Activated CD4-positive, alpha-beta T cell treated with anti-CD3 and anti-CD28 coated beads for 36 hours (primary cell): ENCODE measurements at places on chromosomes 12 and 14. TPM values are rescaled to one million over a fixed set of nuclear protein-coding genes. Genes with fewer than 3 reads are reported as not detected.

- no peak overlapping the region for H3K4me3 ChIP-seq
- H3K27me3 ChIP-seq: no peaks in the 10 kb centered on the region
- H3K36me3 ChIP-seq: peaks cover 11% of the 10 kb centered on the region
These were observed 2.2 kb upstream of the RPAP3 start for GRCh38 chr12:47707905-47708543.

DNA sequence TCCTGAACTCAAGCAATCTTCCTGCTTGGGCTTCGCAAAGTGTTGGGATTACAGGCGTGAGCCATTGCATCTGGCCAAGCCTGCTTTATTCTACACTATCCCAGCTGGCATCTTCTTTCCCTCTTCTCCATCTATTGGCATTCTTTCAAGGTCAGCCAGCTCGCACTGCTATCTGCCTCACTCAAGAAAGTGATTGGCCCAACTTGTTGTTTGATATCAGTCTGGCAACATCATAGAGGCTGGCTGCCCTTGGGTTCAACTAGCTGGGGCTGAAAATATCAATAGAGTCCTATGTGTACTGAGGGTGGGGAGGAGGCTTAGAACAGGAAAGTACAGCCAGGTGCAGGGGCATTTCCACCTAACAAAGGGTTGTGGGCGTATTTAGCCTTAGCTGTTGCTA, 17.1 kb downstream of the GMFB start:
- no peak overlapping the region for H3K4me3 ChIP-seq
- H3K27me3 ChIP-seq: no peaks in the 10 kb centered on the region
- H3K27ac ChIP-seq: no peak overlapping the region

DNA sequence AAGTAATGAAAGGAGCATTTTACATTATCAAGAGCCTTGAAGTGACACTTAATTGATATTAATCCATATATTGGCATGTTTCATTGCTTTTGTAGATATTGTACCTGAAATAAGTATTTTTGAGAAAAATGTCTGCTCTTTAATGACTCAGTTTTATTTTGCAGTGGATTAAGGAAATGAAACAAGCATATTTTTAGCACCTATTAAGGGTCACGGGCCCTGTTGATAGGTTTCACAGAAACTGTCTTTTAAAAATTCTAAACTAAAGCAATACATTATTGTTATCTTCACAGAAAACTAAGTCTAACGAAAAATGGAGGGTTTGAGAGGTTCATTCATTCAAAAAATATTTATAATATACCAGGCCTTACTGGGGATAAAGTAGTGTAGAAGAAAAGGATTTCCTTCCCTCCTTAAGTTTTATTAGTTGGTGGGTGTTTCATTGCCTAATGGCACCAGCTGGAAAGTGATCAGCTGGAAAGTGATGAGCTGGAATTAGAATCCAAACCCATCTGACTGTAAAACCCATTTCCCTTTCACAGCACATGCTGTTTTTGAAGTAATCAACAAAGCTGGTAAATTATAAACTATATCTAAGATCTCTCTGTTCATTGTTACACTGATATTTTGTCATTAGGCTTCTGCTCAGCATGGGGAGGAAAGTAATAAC, 54.2 kb downstream of the PTPRQ start:
- DNase-seq: no peak
- H3K36me3 ChIP-seq: no peaks in the 10 kb centered on the region
- no peaks in the 10 kb centered on the region for H3K27me3 ChIP-seq
- H3K4me3 ChIP-seq: no peak overlapping the region
- H3K4me1 ChIP-seq: no peaks in the 10 kb centered on the region

- no peaks in the 10 kb centered on the region for H3K4me1 ChIP-seq
- H3K27me3 ChIP-seq: no peaks in the 10 kb centered on the region
- no peak for DNase-seq
- H3K4me3 ChIP-seq: no peak overlapping the region
These were observed 231.5 kb downstream of the SLC15A4 start for GRCh38 chr12:128592220-128592744.

- peak overlapping the region; percentile 87 for H3K27ac ChIP-seq
- peaks cover 36% of the 10 kb centered on the region for H3K4me1 ChIP-seq
- DNase-seq: peak; percentile 80
- H3K27me3 ChIP-seq: no peaks in the 10 kb centered on the region
- H3K36me3 ChIP-seq: peaks cover 4% of the 10 kb centered on the region
- H3K4me3 ChIP-seq: peak overlapping the region; percentile 63
These were observed 5.2 kb upstream of the HSP90B1 start for GRCh38 chr12:103924761-103925641.

GRCh38 chr12:122932207-122932606, 34.1 kb downstream of the ABCB9 start:
- no peak overlapping the region for H3K27ac ChIP-seq
- no peaks in the 10 kb centered on the region for H3K4me1 ChIP-seq
- no peak for DNase-seq
- H3K36me3 ChIP-seq: no peaks in the 10 kb centered on the region

GRCh38 chr12:27953817-27954216, 18.7 kb downstream of the PTHLH start:
- no peaks in the 10 kb centered on the region for H3K36me3 ChIP-seq
- H3K27ac ChIP-seq: no peak overlapping the region
- no peak overlapping the region for H3K4me3 ChIP-seq

DNA sequence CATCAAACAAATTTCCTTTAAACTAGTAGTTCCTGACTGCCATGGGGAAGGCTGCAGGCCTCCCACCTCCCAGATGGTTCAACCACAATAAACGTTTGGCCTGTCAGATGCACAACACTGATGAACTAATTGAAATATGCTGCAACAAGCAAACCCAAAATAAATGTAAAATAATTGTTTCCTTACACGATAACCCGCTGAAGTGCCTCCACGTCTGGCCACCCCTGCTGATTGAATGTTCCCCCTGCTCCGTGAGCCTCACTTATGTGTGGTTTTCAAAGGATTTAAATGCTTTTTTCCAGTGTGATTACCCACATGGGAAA, 8.4 kb downstream of the PITPNM2 start:
- H3K4me3 ChIP-seq: no peak overlapping the region
- DNase-seq: no peak
- H3K27me3 ChIP-seq: no peaks in the 10 kb centered on the region
- H3K36me3 ChIP-seq: peaks cover 2% of the 10 kb centered on the region
- H3K4me1 ChIP-seq: peaks cover 28% of the 10 kb centered on the region
- H3K27ac ChIP-seq: no peak overlapping the region

DNA sequence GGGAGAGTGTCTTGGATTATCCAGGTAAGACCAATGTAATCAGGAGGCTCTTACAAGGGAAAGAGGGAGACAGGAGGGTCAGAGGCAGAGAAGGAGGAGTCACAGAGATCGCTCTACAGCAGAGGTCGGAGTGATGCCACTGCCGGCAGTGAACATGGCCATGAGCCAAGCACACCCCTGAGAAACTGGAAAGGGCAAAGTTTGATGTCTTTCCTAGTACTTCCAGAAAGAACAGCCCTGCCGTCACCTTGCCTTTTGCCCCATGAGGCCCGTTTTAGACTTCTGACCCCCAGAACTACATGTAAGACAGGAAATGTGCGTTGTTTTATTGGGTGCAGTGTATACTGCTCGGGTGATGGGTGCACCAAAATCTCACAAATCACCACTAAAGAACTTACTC, 133.7 kb downstream of the CALM1 start:
- H3K36me3 ChIP-seq: no peaks in the 10 kb centered on the region
- peaks cover 3% of the 10 kb centered on the region for H3K4me1 ChIP-seq
- no peak overlapping the region for H3K4me3 ChIP-seq
- H3K27ac ChIP-seq: no peak overlapping the region

DNA sequence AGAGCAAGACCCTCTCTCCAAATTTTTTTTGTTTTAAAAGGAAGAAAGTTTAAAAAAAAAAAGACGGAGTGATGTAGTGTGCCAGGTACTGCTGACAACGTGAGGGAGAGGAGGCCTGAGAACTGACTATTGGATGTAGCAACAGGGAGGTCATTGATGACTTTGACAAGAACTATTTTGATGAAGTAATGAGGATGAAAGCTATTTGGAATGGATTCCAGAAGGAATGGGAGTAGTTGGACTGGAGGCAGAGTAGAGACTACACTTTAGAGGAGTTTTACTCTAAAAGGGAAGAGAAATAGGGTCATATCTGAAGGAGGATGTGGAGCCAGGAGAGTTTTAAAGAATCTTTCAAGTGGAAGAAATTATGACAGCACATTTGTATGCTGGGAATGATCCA, 27.8 kb upstream of the SLC38A2 start:
- H3K27ac ChIP-seq: no peak overlapping the region
- H3K4me3 ChIP-seq: no peak overlapping the region
- peaks cover 37% of the 10 kb centered on the region for H3K4me1 ChIP-seq
- H3K27me3 ChIP-seq: no peaks in the 10 kb centered on the region

DNA sequence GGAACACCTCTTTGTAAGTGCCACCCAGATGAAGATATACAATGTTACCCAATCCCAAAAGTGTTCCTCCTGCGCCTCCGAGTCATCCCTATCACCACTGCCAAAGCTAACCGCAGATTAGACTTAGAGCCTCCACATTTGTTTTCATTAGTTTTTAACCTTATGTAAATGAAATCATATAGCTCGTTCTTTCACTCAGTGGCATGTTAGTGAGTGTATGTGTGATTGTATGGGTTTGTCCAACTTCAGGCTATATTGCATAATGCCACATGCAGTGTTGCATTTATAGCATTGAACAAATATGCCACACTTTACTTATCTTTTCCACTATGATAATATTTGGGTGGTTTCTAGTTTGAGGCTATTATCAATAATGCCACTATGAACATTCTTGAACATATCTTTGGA, 18.0 kb downstream of the MAP1LC3B2 start:
- peaks cover 2% of the 10 kb centered on the region for H3K27me3 ChIP-seq
- H3K4me3 ChIP-seq: no peak overlapping the region
- H3K36me3 ChIP-seq: no peaks in the 10 kb centered on the region

DNA sequence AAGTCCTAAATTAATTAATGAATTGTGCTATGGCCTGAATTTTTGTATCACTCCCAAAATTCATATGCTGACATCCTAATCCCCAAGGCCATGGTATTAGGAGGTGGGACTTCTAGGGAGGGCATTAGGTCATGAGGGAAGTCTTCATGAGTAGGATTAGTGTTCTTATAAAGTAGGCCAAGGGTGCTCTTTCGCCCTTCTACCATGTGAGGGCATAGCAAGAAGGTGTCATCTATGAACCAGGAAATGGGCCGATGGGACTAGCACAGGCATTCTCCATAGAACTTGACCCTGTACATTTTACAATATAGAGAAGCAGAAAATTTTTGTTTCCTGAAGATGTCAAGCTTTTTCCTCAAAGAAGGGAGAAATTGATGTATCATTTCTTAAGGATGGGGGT, 12.5 kb downstream of the SYT10 start:
- H3K27me3 ChIP-seq: no peaks in the 10 kb centered on the region
- H3K4me1 ChIP-seq: no peaks in the 10 kb centered on the region
- no peak overlapping the region for H3K4me3 ChIP-seq
- no peak overlapping the region for H3K27ac ChIP-seq
- DNase-seq: no peak

- no peaks in the 10 kb centered on the region for H3K36me3 ChIP-seq
- H3K27me3 ChIP-seq: no peaks in the 10 kb centered on the region
- no peak overlapping the region for H3K27ac ChIP-seq
- no peak overlapping the region for H3K4me3 ChIP-seq
These were observed 14.1 kb upstream of the RPS6KL1 start for GRCh38 chr14:74937171-74937570.

DNA sequence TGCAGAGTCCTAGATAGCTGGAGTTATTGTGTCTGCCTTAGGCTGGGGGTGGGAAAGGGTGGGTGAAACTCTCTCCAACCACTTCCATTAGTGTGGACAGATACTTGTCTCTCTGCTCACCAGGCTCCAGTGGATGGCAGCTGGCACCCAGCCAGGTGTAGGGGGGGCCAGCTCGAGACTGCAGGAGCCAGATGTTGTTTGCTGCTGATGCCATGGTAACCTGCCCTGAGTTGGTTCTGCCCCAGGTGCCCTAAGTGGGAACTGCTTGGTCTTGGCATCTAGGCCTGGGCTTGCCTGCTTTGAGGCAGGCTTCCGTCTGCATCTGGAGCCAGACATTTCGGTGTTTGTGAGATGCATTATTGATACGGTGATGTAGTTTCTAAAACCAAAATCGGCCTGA, 82.2 kb downstream of the ADCK1 start:
- no peaks in the 10 kb centered on the region for H3K27me3 ChIP-seq
- no peaks in the 10 kb centered on the region for H3K4me1 ChIP-seq
- peaks cover 7% of the 10 kb centered on the region for H3K36me3 ChIP-seq
- no peak for DNase-seq

- DNase-seq: no peak
- no peak overlapping the region for H3K27ac ChIP-seq
- peaks cover 52% of the 10 kb centered on the region for H3K36me3 ChIP-seq
These were observed 35.2 kb downstream of the HELB start for GRCh38 chr12:66337381-66338010.

GRCh38 chr14:64080452-64080851, 213.7 kb downstream of the ESR2 start:
- no peaks in the 10 kb centered on the region for H3K4me1 ChIP-seq
- H3K27me3 ChIP-seq: no peaks in the 10 kb centered on the region
- peaks cover 15% of the 10 kb centered on the region for H3K36me3 ChIP-seq
- no peak for DNase-seq

GRCh38 chr14:91244501-91244901, at the start of gene GPR68:
GPR68 (minus strand) TSS chr14:91244704; CDS start chr14:91235050, 9,654 bp downstream.
- no peak for DNase-seq
- peak within 1 kb of the TSS; percentile 74 for H3K4me3 ChIP-seq
- no peaks in the 10 kb centered on the region for H3K27me3 ChIP-seq
- peak within 1 kb of the TSS; percentile 89 for H3K27ac ChIP-seq
- H3K36me3 ChIP-seq: peaks cover 42% of the 10 kb centered on the region
- peaks cover 95% of the 10 kb centered on the region for H3K4me1 ChIP-seq

GRCh38 chr14:65141523-65141922, 39.2 kb upstream of the MAX start:
- H3K4me1 ChIP-seq: no peaks in the 10 kb centered on the region
- H3K36me3 ChIP-seq: no peaks in the 10 kb centered on the region
- peaks cover 7% of the 10 kb centered on the region for H3K27me3 ChIP-seq
- H3K4me3 ChIP-seq: no peak overlapping the region
- no peak for DNase-seq

GRCh38 chr14:54348001-54348611, 48.7 kb upstream of the CDKN3 start:
- peaks cover 13% of the 10 kb centered on the region for H3K27me3 ChIP-seq
- H3K27ac ChIP-seq: no peak overlapping the region
- no peak for DNase-seq
- peaks cover 6% of the 10 kb centered on the region for H3K4me1 ChIP-seq
- H3K36me3 ChIP-seq: no peaks in the 10 kb centered on the region

DNA sequence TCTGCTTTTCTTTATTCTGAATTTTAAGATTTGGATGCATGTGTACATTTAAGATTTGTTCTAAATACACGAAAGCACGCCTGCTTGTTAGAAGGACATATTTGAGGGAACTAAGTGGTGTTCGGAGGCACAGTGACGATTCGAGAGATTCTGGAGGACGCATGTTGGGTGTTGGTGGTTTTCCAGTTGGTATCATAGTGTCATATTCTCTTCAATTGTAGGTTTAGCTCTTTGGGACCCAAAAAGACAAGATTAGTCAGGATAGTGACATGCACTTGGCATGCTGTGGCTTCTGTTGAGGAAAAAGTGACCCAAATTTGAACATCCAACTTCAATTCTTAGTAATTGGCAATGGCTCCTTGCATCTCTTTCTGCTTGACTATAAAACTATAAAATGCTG, 30.1 kb downstream of the PRKCH start:
- H3K4me3 ChIP-seq: peak overlapping the region; percentile 61
- peaks cover 96% of the 10 kb centered on the region for H3K4me1 ChIP-seq
- no peaks in the 10 kb centered on the region for H3K27me3 ChIP-seq

The CFL2 gene
- 4.5 TPM for total RNA-seq

The KRT6A gene
- not detected for total RNA-seq

The CABP1 gene
- 0.73 TPM for total RNA-seq

The GNB3 gene
- total RNA-seq: 0.66 TPM

The AHNAK2 gene
- total RNA-seq: 0.11 TPM

The CMKLR1 gene
- total RNA-seq: not detected

The ADGRD1 gene
- total RNA-seq: 1.8 TPM

The FBLN5 gene
- total RNA-seq: 4.7 TPM

The FAR2 gene
- 7.8 TPM for total RNA-seq

The RAPGEF3 gene
- total RNA-seq: 0.43 TPM

The NINJ2 gene
- 5.7 TPM for total RNA-seq

The GYS2 gene
- total RNA-seq: not detected

The RNASE7 gene
- not detected for total RNA-seq
